ENCODE measurements at places on chromosomes 7 and 10. TPM values are rescaled to one million over a fixed set of nuclear protein-coding genes. Genes with fewer than 3 reads are reported as not detected.

The PVRIG gene
- polyA plus RNA-seq, result 1.1 TPM

The UCN3 gene
- not detected for polyA plus RNA-seq

The ATG9B gene
- polyA plus RNA-seq, result 3.2 TPM

The FEZF1 gene
- polyA plus RNA-seq, result 1.0 TPM

The CACNA2D1 gene
- polyA plus RNA-seq, result 7.0 TPM

The ABCB4 gene
- 1.5 TPM for polyA plus RNA-seq

The DHX32 gene
- 7.2 TPM for polyA plus RNA-seq
